MCF 10A (cell line): ENCODE measurements at places on chromosomes 12 and 14.
A peak's percentile ranks its signal among the peaks of the same experiment; 100 is the strongest.

DNA sequence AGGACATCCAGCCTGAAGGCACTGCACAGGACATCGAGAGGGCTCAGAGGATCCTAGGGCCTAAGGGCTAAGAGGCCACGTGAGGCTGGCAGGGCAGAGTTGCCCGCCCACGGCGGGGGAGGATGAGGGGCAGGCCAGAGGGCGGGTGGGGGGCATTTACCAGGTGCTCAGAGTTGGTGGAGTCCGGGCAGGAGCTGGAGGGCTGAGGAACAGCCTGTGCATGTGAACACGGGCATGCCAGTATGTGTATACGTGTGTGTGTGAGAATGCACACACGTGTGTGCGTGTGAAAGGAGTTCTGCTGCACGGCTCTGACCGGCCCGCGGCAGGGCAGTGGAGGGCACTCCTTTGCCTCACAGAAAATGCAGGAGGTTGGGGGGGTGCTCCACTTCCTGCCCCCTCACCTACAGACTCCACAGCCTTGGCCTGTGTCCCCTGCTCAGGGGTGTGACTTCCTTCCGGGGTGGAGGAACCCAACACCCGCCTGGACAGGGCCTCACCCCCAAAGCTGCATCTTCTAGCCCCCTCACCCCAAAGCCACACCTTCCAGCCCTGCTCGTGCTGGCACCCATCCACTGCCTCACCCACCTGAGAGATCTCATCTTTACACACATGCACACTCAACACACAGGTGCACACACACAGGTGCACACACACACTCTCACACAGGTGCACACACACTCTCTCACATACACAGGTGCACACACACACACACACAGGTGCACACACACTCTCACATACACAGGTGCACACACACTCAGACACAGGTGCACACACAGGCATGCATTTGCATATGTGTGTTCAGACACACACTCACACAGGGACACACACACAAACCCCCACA, 11.8 kb upstream of the GPR132 start:
- peaks cover 23% of the 10 kb centered on the region for H3K27me3 ChIP-seq
- no peak overlapping the region for H3K4me3 ChIP-seq
- DNase-seq, result no peak
- no peaks in the 10 kb centered on the region for H3K4me1 ChIP-seq

DNA sequence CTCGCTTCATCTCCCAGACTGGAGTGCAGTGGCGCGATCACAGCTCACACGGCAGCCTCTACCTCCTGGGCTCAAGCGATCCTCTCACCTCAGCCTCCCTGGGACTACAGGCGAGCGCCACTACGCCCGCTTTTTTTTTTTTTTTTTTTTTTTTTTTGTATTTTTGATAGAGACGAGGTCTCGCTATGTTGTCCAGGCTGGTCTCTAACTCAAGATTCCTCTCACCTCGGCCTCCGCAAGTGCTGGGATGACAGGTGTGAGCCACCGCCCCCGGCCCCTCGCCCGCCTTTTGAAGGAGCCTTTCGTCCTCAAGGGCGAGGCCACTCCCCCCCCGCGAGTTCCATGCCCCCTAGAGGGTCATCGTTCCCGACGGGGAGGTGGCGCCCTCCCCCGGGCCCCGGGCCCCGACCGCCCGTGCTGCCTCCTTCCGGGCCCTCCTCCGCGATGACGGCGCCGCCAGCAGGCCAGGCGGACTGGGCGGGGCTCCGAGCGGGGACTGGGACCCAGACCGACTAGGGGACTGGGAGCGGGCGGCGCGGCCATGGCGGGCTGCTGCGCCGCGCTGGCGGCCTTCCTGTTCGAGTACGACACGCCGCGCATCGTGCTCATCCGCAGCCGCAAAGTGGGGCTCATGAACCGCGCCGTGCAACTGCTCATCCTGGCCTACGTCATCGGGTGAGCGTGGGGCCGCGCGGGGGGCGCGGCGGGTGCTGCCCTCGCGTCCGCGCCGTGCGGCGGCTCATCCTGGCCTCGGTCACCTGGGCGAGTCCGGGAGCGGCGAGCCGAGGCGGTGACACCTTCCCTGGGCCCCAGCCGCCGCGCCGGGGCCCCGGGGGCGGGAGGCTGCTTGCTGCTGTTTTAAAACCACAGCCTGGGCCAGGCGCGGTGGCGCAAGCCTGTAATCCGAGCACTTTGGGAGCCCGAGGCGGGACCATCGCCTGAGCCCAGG, at the start of gene P2RX4:
Gene P2RX4, plus strand, starts transcription at position 506 of the 949 bp plus-strand sequence. Its CDS starts 36 bp downstream, at position 542.
- peak; percentile 83 for DNase-seq
- peaks cover 9% of the 10 kb centered on the region for H3K36me3 ChIP-seq
- peak within 1 kb of the TSS; percentile 63 for H3K27ac ChIP-seq
- no peaks in the 10 kb centered on the region for H3K27me3 ChIP-seq

DNA sequence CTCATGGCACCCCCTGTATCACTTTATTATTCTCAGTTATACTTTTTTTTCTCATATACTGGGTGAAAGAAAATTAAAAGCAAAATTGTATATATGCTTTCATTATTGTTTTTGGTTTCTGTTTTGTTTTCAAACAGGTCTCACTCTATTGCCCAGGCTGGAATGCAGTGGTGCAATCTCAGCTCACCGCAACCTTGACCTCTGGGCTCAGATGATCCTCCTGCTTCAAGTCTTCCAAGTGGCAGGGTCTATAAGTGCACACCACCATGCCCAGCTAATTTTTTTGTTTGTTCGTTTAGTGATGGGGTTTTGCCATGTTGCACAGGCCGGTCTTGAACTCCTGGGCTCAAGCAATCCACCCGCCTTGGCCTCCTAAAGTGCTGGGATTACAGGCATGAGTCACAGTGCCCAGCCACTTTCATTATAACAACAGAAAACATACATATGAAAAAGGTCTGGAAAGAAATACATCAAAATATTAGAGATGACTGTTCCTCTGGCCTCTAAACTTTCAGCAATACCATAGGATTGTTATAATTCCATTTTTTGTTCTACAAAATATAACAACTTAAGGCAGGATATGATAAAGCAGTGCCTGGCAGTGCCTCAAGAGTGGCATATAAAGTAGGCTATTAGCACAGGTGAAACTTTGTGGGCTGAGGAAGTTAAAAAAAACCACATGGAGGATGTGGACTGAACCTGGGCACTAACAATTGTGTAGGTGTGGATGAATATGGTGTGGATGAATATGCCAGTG, 5.8 kb upstream of the NTN4 start:
- H3K4me3 ChIP-seq, result peak overlapping the region; percentile 20
- DNase-seq, result peak; percentile 69
- peaks cover 17% of the 10 kb centered on the region for H3K4me1 ChIP-seq
- no peaks in the 10 kb centered on the region for H3K27me3 ChIP-seq

GRCh38 chr12:19891936-19892591, 452.8 kb downstream of the AEBP2 start:
- no peak overlapping the region for H3K27ac ChIP-seq
- peaks cover 60% of the 10 kb centered on the region for H3K27me3 ChIP-seq
- no peak overlapping the region for H3K4me3 ChIP-seq
- H3K36me3 ChIP-seq, result no peaks in the 10 kb centered on the region
- DNase-seq, result no peak

DNA sequence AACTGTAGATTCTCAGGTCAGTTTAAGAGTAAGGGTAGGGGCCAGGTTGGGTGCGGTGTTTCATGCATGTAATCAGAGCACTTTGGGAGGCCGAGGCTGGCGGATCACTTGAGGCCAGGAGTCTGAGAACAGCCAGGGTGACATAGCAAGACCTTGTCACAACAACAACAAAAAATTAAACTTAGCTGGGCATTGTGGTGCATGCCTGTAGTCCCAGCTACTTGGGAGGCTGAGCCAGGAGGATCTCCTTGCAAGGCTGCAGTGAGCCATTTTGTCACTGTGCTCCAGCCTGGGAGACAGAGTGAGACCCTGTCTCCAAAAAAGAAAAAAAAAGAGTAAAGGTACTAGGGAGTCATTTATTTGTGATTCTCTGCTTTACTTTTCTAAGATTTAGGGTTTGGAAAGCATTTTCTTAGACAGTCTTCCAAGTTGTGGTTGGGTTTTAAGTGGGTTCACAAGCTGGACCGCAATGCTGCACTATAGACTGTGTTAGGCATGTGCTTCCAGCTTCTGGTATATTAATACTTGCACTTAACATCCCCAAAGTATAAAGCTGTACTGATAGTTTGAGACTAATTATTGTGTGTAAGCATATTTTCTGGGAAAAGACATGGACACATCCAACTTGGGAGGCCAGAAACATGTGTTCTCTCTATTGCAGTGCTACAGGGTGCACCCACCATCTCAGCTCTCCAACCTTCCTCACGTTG, 49.1 kb upstream of the HECTD1 start:
- DNase-seq, result no peak
- no peaks in the 10 kb centered on the region for H3K27me3 ChIP-seq
- no peak overlapping the region for H3K27ac ChIP-seq

GRCh38 chr12:132066345-132066685, 77.8 kb downstream of the DDX51 start:
- no peak for DNase-seq
- peaks cover 66% of the 10 kb centered on the region for H3K36me3 ChIP-seq
- H3K4me3 ChIP-seq, result no peak overlapping the region
- H3K27me3 ChIP-seq, result no peaks in the 10 kb centered on the region
- H3K4me1 ChIP-seq, result no peaks in the 10 kb centered on the region

GRCh38 chr12:51954561-51955361, 3.3 kb downstream of the ACVR1B start:
- peaks cover 7% of the 10 kb centered on the region for H3K36me3 ChIP-seq
- peak; percentile 92 for DNase-seq
- peaks cover 43% of the 10 kb centered on the region for H3K4me1 ChIP-seq
- peak overlapping the region; percentile 39 for H3K27ac ChIP-seq

GRCh38 chr14:55019968-55020554, 6.8 kb downstream of the WDHD1 start:
- peak overlapping the region; percentile 6 for H3K27ac ChIP-seq
- DNase-seq, result no peak
- no peak overlapping the region for H3K4me3 ChIP-seq
- H3K36me3 ChIP-seq, result peaks cover 12% of the 10 kb centered on the region
- peaks cover under 1% of the 10 kb centered on the region for H3K4me1 ChIP-seq

DNA sequence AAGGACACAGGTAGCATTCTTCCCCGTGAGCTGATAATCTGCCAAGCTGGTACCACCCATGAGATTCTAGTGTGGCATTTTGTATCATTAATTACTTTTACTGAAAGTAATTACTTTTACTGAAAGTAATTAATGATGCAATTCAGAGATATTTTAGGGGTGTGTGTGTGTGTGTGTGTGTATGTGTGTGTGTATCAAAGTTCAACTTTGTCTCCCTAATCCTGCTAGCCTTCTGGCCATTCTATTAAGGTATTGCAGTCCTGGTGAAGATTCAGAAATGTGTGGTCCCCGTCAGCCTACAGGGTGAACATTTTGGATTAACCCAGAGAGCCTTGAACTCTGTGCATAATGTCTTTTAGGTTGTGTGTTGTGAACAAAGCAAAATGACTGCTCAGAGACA, 310.8 kb downstream of the ZFP36L1 start:
- peaks cover 9% of the 10 kb centered on the region for H3K36me3 ChIP-seq
- H3K27me3 ChIP-seq, result no peaks in the 10 kb centered on the region
- H3K4me1 ChIP-seq, result peaks cover 6% of the 10 kb centered on the region
- H3K27ac ChIP-seq, result no peak overlapping the region

DNA sequence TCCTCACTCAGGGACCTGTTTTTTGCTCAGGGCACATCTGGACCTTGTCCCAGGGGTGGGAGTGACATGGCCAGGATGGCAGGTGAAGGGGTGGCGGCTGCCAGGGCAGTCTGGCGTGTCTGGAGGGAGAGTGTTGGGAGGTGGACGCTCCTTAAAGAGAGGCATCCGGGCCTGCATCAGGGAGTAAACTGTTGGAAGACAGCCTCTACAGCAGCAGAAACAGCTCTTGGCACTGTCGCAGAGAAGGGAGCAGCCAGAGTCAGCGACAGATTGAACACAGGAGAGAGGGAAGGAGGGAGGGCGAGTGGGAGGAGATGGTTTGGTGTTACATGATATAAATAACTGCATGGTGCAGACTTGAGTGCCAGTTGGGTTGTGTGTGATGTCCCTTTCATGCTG, 52.8 kb downstream of the IGF1 start:
- H3K36me3 ChIP-seq, result no peaks in the 10 kb centered on the region
- no peak for DNase-seq
- H3K27me3 ChIP-seq, result no peaks in the 10 kb centered on the region

GRCh38 chr14:67573228-67574010, 26.6 kb downstream of the PIGH start:
- H3K36me3 ChIP-seq, result no peaks in the 10 kb centered on the region
- peak overlapping the region; percentile 7 for H3K27ac ChIP-seq
- no peaks in the 10 kb centered on the region for H3K27me3 ChIP-seq
- H3K4me3 ChIP-seq, result no peak overlapping the region

DNA sequence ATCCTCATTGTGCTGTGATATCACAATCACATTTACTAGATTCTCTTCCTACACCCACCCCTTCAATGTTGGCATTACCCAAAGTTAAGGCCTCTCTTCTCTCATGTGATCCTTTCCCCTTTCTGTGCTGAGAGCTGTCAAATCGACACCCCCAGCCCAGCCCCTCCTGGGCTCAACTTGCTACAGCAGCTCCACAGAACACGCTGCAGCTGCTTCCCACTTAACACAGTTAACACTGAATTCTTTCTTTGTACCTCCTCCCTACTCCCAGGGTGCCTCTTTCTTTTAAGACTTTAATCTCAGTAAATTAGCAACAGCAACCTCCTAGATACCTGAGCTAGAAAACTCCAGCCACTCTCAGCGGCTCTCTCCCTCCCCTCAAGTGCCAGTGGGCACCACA, 17.8 kb downstream of the SPTB start:
- no peak overlapping the region for H3K27ac ChIP-seq
- H3K36me3 ChIP-seq, result no peaks in the 10 kb centered on the region
- no peaks in the 10 kb centered on the region for H3K4me1 ChIP-seq

DNA sequence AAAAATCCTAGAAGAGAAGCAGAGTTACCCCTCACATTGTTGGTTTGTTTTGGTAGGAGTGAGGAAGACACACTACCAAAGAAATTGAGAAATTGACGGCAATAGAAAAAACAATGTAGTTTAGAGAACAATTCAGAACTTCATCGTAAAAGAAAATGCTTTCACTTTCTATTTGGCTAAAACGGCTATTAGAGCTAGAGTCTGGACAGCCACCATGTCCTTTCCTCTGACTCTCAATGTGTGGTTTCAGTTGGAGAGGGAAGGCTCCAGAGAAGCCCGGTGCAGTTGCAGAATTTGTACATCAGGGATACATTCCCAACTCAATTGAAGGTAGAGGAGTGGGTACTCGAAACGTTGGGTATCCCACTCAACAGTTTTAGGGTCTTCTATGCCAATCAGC, 535.3 kb downstream of the GALC start:
- no peaks in the 10 kb centered on the region for H3K36me3 ChIP-seq
- peak; percentile 32 for DNase-seq
- H3K27me3 ChIP-seq, result no peaks in the 10 kb centered on the region
- peak overlapping the region; percentile 58 for H3K4me3 ChIP-seq

GRCh38 chr12:116968986-116969385, 58.2 kb downstream of the FBXW8 start:
- H3K4me3 ChIP-seq, result no peak overlapping the region
- no peaks in the 10 kb centered on the region for H3K27me3 ChIP-seq
- no peak overlapping the region for H3K27ac ChIP-seq
- no peak for DNase-seq
- H3K4me1 ChIP-seq, result no peaks in the 10 kb centered on the region
- H3K36me3 ChIP-seq, result peaks cover 72% of the 10 kb centered on the region

GRCh38 chr12:89977405-89978085, 268.9 kb upstream of the ATP2B1 start:
- H3K36me3 ChIP-seq, result no peaks in the 10 kb centered on the region
- H3K27me3 ChIP-seq, result no peaks in the 10 kb centered on the region
- peaks cover 6% of the 10 kb centered on the region for H3K4me1 ChIP-seq
